ENCODE measurements at places on chromosomes 7 and 10.

DNA sequence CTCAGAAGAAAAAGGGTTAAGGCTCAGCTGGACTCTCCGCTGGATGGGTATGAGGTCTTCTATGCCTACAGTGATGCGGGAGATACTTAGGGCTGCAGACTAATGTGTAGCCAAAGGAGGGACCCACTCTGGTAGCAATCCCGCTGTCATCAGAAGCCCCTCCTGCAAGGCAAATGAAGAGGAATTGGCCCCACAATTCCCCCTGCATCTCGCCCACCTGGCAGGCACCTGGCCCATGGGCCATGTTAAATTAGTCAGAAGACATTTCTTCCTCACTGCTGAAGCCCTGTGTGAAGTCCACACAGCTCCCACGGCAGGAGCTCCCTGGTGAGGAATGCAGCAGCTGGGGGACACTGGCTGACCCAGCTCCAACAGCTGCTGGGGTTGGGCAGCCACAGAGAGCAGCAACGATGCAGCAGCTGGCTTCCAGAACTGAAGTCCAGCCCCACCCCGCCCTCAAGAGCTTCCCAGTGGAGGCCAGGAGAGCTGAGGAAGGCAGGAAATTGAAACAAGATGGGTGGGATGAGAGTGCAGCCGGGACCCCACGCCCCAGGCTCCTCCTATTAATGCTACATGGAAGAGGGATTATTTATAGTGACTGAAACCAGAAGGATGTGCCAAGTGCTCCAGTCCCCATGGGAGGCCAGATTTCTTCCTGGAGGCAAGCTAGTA lies 5.5 kb downstream of the VSTM4 start:
- DNase-seq, result no peak

GRCh38 chr10:20302033-20302432 lies 485.8 kb downstream of the PLXDC2 start:
- no peak for DNase-seq

DNA sequence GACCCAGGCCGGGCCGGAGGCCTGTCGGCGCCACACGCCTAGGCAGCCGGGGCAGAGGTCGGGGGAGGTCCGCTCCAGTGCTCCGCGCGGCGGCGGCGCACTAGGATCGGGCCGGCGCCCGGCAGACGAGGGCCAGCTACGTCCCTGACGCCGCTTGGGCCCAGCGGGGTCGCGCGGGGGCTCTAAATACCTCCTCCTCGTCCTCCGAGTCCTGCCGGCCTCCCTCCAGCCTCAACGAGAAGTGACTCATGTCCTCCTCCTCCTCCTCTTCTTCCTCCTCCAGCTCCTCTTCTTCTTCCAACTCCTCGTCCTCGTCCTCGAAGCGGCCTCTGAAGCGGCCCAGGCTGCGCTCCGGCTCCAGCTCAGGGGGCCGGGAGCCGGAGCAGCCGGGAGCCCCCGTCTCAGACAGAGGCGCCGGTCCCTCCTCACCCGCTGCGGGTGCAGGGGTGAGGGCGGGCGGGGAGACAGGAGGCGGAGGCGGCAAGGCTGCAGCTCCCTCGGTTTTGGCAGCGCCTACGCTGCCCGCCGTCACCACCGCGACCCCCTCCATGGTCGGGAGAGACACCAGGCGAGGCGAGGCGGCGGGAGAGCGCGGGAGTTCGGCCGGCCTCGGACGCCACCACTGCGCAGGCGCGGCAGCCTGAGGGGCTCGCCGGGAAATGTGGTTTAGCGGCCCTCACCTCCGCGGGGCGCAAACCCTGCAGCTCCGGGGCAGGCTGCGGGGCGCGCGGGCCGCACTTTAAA lies at the start of gene PCGF6:
Gene PCGF6 (minus strand): TSS at position 624 of the 744 bp plus-strand sequence. CDS start 74 bp downstream, at position 550.
- peak; percentile 67 for DNase-seq

GRCh38 chr10:124043310-124044142 lies 49.9 kb downstream of the CHST15 start:
- DNase-seq, result no peak

DNA sequence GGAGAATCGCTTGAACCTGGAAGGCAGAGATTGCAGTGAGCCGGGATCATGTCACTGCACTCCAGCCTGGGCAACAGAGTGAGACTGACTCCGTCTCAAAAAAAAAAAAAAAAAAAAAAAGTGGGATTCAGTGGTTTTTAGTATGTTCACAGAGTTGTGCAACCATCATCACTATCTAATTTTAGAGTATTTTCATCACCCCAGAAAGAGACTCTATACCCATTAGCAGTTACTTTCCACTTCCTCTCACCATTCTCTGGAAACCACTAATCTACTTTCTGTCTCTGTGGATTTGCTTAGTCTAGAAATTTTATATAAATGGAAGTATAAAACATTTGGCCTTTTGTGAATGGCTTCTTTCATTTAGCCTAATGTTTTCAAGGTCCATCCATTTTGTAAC lies 113.4 kb downstream of the ST7 start:
- DNase-seq, result no peak

GRCh38 chr7:51244885-51245284 lies 71.7 kb downstream of the COBL start:
- no peak for DNase-seq

- no peak for DNase-seq
Observed at GRCh38 chr10:89591796-89592271, 53.2 kb downstream of the PANK1 start.

- DNase-seq, result no peak
Observed at GRCh38 chr7:139953229-139953628, 109.5 kb downstream of the PARP12 start.

DNA sequence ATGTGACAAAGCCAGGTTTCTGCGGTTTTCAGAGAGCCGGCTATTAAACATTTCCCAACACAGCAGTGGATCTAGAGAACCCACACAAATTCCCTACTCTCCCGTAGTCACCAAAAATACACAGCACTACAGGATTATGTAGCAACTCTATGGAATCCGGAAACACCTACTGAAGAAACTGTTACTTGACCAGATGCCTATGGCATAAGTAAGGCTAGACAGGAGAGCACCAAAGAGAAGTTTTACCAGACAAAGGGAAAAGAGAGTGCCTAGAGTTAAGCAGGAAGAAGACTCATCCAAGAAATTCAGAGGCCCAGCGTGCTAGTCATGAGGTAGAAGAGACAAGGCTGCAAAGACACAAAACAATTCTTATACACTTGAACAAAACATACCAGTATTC lies 321.1 kb downstream of the PARD3 start:
- no peak for DNase-seq

GRCh38 chr7:70776627-70777101 lies 355.3 kb upstream of the GALNT17 start:
- no peak for DNase-seq

GRCh38 chr10:44005788-44006099 lies 357.1 kb upstream of the ZNF32 start:
- no peak for DNase-seq

DNA sequence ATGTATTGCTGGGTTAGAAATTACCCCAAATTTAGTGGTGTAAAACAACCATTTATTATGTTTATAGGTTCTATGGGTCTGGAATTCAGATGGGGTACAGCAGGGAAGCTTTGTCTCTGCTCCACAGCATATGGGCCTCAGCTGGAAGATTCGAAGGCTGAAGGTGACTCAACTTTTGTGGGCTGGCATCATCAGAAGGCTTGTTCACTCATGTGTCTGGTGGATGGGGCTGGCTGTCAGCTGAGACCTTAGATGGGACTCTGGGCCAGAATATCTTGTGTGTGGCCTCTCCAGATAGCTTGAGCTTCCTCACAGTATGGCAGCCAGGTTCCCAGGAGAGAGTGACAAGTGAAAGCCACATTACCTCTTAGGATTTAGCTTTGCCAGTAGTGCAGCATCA lies 45.9 kb downstream of the ZNF503 start:
- DNase-seq, result no peak

- DNase-seq, result no peak
Observed at GRCh38 chr7:101555269-101555920, 73.7 kb downstream of the MYL10 start.

DNA sequence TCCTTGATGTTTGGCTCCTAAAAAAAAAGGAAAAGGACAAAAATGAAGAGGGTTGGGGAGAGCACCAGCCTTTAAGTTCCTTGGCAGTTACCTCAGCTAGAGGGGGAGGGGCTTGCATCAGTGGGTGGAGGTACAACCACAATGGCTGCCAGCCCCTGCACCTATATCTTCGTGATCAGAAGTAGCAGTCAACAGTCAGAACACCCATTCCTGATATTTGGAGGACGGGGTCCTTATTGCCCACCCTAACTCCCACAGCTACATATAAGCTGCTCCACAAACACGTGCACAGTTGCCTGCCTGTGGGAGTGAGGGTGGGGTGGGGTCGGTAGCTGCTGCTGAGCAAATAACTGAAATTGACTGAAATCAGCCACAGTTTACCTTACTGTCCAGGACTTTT lies 26.2 kb downstream of the C1GALT1 start:
- no peak for DNase-seq

DNA sequence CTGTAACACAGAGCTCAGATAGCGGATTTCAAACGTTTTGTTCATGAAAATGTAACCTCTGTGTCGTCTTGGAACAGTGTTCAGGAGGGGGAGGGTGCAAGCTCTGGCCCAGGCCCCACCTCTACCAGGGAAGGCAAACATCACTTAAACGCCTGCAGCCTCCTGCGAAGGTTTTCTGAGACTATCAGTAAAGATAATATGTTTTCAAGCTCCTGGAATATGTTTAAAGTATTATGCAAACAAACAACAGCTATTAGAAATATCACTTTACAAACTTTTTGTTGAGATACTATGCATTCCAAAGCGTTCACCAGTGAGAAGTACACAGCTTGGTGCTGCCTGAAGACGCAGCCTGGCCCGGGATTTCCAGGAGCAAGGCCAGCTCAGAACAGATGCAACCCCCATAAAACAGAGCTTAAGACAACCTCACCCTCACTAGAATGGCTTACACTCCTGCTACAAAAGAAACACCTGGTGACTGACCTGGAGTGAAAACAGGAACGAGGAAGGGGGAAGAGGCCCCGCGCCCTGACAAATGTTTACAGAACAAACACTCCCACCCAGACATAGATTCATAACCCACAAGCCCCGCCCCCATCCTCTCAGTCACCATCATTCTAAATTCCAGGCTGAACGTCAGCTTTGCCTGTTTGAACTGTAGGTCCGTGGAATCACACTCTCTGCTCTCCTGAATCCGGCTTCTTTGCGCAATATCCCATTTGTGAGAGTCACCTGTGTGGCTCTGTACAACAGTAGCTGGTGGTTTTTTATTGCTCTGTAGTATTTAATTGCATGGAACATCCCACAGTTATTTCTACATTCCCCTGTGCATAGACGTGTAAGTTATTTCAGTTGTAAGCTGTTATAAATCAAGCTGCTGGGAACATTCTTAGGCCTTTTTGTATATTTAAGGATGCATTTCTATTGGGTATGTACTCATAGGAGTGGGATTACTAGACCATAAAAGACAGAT lies 155.0 kb downstream of the PTPRN2 start:
- peak; percentile 65 for DNase-seq

DNA sequence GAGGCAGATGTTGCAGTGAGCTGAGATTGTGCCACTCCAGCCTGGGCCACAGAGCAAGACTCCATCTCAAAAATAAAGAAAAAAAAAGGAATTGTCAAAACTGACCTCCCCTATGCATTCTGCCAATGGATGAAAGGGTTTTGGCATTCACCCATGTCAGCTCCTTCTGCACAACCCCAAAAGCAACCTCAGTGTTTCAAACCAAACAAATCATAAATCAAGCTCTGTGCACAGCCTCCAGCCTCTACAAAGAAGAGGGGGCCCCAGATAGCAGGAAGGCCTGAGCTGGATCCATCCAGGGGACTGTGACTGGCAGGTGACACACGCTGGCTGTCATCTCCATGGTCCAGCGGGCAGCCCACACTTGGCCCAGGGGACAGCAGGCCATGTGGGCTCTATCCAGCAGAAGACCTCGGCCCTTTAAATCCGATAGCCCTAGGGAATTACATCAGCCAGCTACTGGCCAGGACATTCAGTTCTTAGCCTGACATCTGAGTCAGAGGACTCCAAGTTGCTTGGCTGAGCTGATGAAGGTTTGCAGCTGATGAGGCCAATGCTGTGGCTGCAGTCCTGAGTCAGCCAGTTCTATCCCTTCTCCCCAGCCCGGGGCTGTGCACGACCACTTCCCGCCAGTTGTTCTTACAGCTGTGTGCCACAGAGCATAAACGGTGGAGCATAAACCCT lies 52.0 kb upstream of the FIGNL1 start:
- peak; percentile 61 for DNase-seq

DNA sequence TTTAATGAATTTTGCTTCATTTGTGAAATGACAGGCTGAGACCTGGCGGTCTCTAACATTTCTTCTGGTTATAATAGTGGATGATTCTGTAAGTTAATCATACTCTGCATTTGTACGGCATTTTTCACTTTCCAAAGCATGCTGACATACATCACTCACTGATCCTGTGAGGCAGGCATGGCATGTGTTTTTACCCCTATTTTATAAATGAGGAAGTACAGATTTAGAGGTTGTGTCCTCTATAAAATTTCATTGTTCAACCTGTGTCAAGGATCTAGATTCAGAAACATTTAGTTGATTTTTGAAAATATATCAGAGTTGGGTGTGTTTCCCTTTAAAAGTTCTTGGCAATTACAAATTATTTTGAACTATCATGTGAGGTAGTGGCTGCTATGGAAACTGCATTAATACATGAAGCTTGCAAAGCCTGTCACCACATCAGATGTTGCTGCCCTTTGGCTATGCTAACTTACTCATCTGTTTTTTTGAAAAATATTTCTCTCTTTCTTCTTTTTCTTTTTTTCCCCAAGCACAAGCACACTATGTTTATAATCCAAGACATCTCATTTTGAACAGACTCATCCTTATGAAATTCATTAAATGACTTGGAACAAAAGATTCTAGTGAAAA lies 172.7 kb downstream of the GNAI1 start:
- no peak for DNase-seq

GRCh38 chr10:73439055-73439454 lies 5.7 kb upstream of the MSS51 start:
- DNase-seq, result no peak

GRCh38 chr10:126130271-126130710 lies 233.9 kb downstream of the FANK1 start:
- DNase-seq, result no peak

DNA sequence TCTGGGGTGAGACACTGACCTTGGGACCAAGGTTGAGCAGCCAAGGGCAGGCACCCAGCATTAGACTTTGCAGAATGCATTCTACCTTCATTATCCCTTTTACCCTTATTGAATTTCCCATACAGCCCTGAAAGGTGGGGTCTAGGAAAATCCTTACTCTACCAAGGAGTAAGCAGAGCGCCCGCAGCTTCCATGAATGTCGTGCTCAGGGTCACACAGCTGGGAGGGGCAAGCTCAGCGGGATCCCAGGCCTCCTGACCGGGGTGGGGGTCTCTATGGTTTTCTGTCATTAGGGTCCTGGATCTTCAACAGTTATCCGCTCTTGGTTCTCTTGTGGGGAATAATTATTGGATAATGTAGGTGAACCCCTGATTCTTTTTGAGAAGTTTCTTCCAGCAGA lies 30.7 kb upstream of the BTBD16 start:
- no peak for DNase-seq

DNA sequence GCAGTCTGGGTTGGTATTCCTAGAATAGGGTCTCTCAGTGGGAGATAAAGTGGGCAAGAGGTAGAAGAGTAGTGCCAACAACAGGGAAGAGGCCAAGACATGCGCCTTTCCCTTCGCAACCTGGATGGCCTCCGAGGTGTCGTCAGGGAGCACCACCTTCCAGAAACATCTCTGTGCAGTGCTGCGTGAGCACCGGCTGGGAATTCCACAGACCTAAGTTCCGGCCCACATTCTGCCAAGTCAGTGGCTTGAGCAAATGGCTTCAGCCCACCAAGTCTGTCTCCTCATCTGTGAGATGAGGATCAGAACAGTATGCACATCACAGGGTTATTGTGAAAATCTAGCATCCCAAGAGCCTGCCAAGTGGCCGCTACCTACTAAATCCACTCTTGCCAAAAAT lies 40.6 kb downstream of the CCDC3 start:
- DNase-seq, result no peak

Data from A172 (cell line).